ENCODE measurements at places on chromosomes 7 and 10.
A peak's percentile ranks its signal among the peaks of the same experiment; 100 is the strongest.

DNA sequence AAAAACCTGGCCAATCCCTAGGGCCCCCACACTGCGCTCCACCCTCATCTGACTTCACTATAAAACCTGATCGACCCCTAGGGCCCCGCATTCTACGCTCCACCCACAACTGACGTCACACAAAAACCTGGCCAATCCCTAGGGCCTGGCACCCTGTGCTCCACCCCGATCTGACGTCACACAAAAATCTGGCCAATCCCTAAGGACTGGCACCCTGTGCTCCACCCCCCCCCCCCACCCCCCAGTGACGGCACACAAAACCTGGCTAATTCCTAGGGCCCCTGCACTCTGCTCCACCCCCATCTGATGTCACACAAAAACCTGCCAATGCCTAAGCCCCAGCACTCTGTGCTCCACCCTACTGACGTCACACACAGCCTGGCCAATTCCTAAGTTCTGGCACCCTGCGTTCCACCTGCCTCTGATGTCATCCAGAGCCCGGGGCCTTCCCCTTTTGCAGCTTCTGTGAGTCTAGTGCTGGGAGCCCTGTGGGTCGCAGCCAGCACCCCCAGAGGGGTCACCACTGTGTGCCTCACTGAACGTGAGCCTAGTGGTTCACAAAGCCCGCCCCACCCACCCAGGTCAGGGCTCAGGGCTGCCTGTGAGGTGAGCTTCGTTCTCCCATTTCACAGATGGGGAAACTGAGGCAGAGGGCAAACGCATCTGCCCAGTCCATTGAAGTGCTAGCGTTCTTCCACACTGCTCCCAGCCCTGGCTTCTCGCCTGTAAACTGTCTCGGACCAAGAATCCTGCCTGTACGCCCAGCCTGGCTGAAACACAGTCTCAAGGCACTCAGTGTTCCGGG, 40.6 kb downstream of the MICALL2 start:
- DNase-seq: no peak

DNA sequence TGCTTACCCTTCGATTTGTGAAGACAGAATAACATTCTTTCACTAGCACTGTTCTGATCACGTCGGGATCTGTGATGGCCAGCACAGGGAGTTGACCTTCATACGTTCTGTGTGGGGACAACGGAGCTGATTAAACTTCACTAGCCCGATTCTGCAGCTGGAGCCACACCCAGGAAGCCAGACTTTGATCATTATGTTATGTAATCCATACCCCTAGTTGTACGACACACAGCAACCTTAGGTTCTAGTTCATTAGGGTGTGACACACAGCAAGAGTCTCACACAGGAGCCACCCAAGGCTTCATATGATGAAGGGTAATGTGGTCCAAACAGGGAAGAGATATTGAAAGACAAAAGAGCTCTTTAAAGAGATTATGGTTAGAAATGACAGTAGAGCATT, 7.2 kb downstream of the CYP3A5 start:
- DNase-seq: no peak

- no peak for DNase-seq
Measured at GRCh38 chr10:86419101-86419500, 52.5 kb upstream of the GRID1 start.

DNA sequence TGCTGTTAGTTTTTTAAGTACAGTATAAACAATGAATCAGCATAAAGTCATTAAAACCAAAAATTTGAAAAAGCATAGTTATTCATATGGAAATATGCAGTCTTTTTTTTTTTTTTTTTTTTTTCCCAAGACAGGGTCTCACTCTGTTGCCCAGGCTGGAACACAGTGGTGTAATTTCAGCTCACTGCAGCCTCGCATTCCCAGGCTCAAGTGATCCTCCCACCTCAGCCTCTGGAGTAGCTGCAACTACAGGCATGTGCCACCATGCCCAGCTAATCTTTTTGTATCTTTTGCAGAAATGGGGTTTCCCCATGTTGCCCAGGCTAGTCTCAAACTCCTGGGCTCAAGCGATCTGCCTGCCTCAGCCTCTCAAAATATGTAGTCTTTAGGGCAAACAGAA, 182.0 kb downstream of the SEMA3E start:
- no peak for DNase-seq

DNA sequence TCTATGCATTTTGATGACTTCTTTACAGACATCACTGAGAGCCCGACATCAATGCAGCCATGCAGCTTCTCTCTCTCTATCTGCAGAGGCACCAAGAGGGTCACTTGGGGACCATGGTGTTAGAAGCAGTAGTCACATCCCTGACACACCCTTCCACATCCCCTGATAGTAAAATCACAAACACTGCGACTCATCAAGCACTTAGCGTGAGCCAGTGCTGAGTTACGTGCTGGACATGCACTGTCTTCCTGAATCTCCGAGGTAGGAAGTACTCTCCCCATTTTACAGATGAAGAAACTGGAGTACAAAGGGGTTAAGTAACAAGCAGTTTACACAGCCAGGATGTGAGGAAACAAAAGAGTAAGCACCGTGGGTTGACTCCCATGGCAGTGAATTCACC, 109.2 kb downstream of the OSBPL3 start:
- no peak for DNase-seq

DNA sequence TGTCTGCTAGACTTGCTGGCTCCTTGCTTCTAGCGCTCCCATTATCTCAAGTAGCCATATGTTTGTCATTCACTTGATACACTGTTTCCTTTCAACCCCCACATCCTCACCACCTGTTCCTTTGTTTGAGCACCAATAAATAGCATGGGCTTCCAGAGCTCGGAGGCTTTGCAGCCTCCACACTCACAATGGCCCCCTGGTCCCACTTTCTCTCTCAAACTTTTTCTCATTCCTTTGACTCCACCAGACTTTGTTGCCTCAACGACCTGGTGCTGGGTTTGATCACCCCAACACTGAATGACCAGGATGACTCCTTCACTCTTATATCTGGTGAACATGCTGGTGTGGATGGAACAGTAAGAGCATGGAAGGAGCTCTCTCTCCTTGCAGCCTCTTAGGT, 114.5 kb upstream of the TRIM24 start:
- no peak for DNase-seq

DNA sequence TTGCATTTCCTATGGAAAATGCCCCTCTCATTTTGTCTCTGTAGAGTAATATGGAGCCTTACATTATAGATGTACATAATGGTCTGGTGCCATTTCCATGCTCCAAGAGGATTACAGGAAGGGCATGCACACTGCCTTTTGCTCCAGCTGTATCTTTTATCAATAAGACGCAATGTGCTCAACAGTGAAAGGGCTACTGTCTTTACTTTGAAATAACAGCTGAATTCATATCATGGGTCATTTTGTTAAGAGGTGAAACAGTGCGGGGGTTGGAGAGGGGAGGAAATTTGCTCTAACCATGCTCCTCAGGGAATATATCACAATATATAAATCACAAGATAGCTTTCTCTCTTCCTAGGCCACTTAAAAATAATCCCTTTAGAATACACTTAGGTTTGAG, 77.7 kb downstream of the ICA1 start:
- no peak for DNase-seq

DNA sequence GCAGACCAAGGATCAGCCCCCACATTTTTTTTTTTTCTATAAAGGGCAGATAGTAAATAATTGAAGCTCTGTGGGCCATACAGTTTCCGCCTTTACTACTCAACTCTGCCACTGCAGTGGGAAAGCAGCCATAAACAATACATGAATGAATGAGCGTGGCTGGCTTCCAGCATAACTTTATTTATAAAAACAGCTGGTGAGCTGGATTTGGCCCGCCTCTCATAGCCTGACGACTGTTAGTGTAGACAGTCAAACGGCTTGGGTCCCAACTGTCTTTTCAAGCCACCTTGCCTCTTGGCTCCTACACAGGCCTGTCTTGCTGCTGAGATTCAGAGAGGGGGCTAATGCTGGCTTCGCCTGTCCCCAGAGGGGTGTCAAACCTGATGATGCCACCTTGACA, 169.8 kb upstream of the GPR26 start:
- DNase-seq: no peak

- no peak for DNase-seq
Measured at GRCh38 chr7:125892434-125892833, 962.8 kb upstream of the POT1 start.

GRCh38 chr10:67779465-67780203, 58.4 kb downstream of the DNAJC12 start:
- DNase-seq: peak; percentile 49
